ENCODE measurements at places on chromosomes 7 and 10.

- no peak for DNase-seq
Observed at GRCh38 chr7:158424531-158424930, 163.1 kb downstream of the PTPRN2 start.

- peak; percentile 24 for DNase-seq
Observed at GRCh38 chr10:22986771-22987542, 59.1 kb downstream of the ARMC3 start.

DNA sequence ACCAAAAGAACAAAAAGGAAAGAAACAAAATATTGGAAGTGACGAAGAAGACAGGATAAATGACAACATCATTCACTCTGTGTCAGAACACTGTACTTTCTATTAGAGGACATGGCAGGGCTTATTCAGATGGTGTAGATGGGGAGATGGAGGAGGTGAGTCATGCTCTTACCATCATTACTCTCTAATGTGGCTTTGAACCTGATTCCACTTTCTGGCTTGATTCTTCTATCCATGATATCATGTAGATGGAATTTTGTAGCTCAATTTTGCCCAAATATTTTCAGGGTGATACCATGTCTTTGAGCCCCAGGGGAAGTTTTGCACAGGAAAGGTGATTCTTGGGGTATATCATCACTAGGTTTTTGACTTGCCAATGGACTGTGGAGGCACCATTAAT is 91.7 kb downstream of the CFAP58 start:
- peak; percentile 62 for DNase-seq

- no peak for DNase-seq
Observed at GRCh38 chr7:94451187-94451586, 56.5 kb downstream of the COL1A2 start.

DNA sequence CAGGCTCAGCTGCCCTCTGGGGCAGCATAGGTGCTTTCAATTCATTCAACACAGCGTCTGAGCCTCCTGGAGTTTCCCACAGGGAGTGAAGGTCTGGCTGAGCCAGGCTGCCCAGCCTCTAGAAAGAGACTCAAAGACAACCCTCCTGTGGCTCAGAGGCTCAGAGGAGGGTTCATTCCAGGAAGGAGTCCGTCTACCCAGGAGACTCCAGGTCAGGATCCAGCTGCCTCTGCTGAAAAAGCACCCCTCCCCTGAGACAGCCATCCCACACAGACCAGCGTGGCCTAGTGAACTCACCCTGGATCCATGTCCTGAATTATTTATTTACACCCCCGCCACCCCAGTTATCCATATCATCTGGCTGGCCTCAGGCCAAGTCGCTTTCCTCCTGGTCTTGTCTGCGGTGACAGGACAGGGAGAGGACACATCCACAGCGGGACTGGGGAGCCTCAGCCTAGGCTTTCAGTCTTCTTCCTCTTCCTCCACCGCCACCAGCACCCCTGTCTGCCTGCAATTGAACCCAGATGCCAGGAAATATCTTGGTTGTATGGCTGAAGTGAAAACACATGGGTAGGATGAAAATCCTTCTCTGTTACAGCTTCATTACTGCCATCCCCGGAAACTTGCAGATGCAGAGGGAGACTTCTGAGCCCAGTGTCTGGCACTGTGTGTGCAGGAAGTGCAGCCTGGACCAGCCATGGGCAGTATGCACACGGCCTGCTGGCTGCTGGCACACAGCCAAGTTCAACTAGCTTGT is 44.0 kb upstream of the COL13A1 start:
- DNase-seq, result peak; percentile 65

DNA sequence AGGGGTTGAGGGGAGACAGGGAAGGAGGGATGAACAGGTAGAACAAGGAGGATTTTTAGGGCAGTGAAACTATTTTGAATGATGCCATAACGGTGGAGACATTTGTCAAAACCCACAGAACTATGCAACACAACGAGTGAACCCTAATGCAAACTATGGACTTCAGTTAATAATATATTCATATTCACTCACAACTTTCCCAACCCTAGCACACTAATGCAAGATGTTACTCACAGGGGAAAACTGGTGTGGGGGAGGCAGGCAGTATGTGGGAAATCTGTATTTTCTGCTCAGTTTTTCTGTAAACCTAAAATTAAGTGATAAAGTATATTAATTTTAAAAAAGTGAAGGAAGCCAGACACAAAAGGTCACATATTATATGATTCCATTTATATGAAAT is 17.3 kb downstream of the GNA12 start:
- no peak for DNase-seq

GRCh38 chr7:16428672-16429071 is 7.3 kb upstream of the CRPPA start:
- DNase-seq, result peak; percentile 63

DNA sequence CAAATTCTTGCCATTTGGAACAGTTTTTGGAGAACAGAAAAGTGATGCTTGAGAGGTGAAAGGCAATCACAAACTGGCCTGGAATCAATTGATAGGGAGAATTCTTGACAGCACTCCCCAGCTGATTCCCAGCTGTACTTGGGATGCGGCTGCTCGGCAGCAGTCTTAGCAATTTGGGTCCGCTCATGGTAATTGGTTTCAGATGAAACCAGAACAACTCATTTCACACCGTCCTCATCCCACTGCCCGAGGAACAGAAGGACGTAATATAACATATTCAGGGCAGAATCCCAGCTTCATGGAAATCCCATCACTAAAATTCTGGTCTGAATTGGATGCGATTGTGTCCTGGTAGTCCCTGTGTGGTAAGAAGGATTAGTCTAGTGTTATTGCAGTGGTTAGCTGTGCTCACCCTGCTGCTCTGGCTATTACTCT is 223.3 kb upstream of the FERD3L start:
- peak; percentile 46 for DNase-seq

- DNase-seq, result no peak
Observed at GRCh38 chr7:158651968-158652565, 52.5 kb downstream of the NCAPG2 start.

GRCh38 chr10:129140921-129141885 is 325.8 kb upstream of the MGMT start:
- DNase-seq, result no peak

DNA sequence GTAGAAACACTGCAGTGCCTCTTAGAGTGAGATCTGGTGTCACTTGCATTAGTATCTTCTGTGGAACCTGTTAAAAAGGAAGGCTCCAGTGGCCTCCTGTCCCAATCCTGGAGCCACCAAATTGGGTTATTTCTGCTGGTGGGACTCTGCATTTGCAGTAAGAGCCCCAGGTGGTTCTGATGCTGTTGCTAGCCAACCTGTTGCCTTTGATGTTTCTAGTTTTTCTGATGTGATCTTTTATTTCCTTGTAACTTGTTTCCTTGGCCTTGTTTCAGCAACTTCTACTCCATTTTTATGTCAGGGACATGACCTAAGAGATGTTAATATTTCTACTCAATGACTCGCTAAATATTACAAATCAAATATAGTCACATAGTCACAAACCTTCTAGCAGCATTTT is 12.5 kb upstream of the STN1 start:
- no peak for DNase-seq

- DNase-seq, result no peak
Observed at GRCh38 chr10:23001901-23002516, 74.2 kb downstream of the ARMC3 start.
